ENCODE measurements at places on chromosomes 6 and 20.

GRCh38 chr6:158706369-158706982 lies 56.6 kb downstream of the SYTL3 start:
- no peak for DNase-seq

GRCh38 chr6:168497381-168497780 lies 56.4 kb downstream of the SMOC2 start:
- DNase-seq, result no peak

DNA sequence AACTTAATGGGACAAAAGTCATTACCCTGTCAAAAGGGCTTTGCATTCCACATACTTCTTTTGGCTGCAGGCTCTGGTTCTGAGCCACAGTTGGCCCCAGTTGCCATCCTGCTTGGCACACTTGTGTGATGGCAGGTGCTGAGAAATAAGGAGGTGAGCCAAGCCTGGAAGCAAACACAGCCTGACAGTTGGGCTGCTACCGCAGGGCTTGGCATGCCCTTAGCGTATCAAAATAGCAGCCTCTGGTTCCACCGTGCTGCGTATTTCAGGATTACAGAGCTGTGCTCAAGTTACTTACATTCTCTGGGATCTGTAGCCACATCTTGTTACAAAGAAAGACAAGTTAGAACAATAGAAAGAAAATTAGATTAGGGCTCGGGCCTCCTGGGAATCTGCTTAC lies 11.1 kb downstream of the MTHFD1L start:
- DNase-seq, result no peak

- DNase-seq, result no peak
Observed at GRCh38 chr20:24673678-24674570, 204.5 kb downstream of the SYNDIG1 start.

GRCh38 chr20:51861726-51862466 lies 59.6 kb upstream of the SALL4 start:
- no peak for DNase-seq

GRCh38 chr6:31791324-31792089 lies 4.0 kb downstream of the VARS1 start:
- DNase-seq, result peak; percentile 12

DNA sequence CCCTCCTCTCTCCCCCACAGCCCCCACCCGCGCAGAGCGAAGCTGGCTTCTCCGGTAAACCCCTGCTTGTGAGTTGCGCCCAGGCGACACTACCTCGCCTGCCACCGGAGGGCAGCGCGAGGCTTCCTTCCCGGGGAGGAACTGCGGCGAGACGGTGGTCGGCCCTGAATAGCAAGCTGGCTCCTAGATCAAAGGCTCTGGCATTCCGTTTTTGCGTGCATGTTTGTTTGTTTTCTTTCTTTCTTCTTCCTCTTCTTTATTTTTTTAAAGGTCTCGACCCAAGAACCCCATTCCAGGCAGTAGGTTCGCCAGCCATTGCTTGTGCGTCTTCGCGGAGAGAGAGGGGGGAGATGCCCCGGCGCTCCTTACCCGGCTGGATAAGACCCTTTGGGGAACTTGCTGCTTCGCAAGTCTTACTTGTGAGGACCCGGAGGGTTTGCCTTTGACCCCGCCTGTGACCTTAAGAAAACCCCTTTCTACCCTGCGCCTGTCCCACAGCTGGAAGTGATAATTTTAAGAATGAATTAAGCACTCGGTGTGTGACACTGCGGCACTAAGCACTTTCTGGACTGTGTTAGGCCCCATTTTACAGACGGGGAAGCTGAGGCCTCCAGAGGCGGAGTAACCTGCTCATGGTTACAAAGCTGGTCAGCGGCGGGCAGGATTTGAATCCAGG lies 92.7 kb upstream of the SIRPA start:
- DNase-seq, result peak; percentile 78

DNA sequence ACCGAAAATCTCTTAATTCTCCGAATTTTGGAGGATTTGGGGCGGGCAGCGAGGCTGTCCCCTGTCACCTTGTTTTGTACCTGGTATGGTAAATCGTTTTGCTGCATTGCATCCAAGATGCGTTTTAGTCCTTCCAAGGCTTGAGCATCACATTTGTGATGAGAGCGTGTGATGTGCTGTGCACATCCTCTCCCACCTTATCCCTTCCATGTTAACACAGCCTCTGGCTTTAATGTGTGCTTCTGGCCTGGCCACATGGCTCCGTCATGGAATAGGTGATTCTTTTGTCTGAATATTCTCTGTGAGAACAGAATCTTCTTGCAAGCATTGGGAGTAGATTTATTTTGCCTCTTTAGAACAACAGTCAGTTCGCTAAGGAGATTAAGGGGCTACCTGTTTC lies 763 bp downstream of the TMEM14A start:
- DNase-seq, result no peak

- DNase-seq, result peak; percentile 30
Observed at GRCh38 chr6:3798055-3798919, 46.8 kb upstream of the PXDC1 start.

GRCh38 chr6:135540207-135540840 lies 42.8 kb upstream of the AHI1 start:
- DNase-seq, result no peak

GRCh38 chr6:148700741-148701311 lies 46.0 kb upstream of the UST start:
- DNase-seq, result peak; percentile 5

- no peak for DNase-seq
Observed at GRCh38 chr6:93728150-93728549, 308.8 kb upstream of the EPHA7 start.

GRCh38 chr6:150765067-150765764 lies 100.3 kb upstream of the MTHFD1L start:
- DNase-seq, result no peak

GRCh38 chr6:99618649-99619408 lies 12.2 kb downstream of the PRDM13 start:
- DNase-seq, result no peak

DNA sequence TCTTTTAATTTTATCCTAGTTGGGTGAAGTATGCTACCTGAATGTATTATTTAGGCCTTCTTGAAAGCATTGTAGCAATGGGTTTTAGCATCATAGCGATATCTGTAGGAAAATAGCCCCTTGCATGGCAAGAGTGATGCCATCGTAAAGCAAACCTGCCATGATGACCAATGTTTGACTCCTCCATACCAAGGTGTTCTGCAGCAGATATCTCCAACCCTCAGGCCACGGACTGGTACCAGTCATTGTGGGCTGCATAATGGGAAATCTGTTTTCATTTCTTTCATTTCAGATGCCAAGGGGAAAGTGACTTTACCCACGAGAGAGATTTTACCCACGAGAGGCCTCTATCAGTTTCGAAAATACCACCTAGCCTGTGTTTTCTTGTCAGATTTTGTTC lies 6.2 kb downstream of the TXLNB start:
- no peak for DNase-seq

DNA sequence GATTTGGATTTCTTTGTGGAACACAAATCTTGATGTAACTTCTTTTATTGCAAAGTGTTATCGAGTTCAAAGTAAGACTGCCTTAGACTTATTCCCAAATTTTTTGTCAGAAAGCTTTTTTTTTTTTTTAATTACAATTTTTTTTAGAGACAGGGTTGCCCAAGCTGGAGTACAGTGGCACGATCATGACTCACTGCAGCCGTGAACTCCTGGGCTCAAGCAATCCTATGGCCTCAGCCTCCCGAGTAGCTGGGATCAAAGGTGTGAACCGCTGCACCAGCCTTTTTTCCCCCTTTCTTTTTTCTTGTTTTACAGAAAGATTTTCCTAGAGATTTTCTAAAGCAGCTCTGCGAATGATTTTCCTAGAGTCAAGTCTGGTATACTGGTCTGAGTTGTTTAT lies 2.8 kb downstream of the RIOK1 start:
- no peak for DNase-seq

- no peak for DNase-seq
Observed at GRCh38 chr20:61295682-61296628, 43.9 kb downstream of the CDH4 start.

- DNase-seq, result no peak
Observed at GRCh38 chr20:14727485-14728150, 390.2 kb upstream of the FLRT3 start.

DNA sequence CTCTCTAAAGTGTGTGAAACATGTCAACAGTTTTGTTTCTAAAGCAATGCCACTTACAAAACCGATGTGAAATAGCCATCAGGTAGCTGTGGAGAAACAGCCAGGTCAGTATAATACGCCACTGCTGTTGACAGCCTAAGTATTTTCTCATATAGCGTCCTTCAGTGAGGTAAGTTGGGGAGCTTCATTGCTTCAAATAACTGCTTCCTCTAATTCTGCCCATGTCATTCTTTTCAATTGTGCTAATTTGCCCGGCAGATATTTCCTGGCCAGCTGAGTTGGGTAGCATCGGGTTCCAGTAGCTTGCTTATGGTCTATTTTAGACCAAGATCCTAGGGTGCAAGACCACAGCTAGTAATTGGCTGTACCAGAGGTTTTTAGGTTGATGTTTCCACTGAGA lies 2.1 kb upstream of the ARMC2 start:
- DNase-seq, result no peak

DNA sequence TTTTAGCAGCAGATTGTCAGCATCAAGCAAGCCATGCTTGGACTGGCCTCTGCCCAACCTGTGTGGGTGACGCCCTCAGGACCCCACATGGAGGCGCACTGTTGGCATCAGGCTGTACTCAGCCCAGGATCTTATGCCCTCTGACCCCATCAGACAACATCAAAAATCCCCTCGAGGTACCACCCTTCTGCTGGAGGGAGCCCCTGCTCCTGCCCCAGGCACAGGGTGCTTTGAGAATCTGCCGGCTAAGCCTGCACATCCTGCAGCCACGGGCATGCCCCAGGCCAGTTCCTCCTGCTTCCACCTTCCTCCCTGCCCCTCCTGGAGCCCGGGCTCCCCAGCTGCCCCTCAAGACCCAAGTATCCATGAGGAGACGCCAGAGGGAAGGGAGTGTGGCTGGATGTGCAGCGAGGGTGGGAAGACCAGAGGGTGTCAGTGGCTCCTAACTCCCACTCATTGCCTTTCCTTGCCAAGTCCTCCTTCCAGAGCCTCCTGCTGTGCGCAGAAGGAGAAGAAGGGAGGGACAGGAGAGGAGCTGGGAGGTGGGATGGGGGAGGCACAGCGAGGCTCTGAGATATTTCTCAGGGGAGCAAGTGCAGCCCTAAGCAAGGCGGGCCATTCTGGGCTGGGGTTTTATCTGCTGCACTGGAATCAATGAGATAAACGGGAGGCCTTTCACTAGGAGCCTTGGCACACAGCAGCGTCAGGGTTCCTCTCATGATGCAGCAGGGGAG lies 77.4 kb upstream of the CST7 start:
- no peak for DNase-seq

GRCh38 chr6:79180052-79180451 lies 54.4 kb downstream of the HMGN3 start:
- peak; percentile 87 for DNase-seq

GRCh38 chr20:38034108-38034649 lies 633 bp downstream of the RPRD1B start:
- DNase-seq, result no peak

DNA sequence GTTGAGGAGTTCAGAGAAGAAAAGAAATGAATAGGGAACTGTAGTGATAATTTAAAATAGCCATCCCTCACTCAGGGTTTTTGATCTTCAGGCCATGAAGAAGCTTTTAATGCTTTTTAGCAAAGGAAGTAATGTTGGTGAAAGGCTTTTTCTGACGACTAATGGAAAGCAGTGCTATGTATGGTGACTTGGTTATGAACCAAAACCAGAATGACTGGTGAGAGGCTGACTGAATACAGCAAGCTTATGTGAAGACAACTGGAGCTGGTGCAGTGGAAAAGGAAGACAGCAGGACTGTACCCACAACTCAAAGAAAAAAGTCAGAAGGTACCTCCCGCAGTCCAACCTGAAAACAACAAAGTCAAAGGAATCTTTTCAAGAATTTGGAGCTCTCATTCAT lies 118.8 kb downstream of the PRDM1 start:
- no peak for DNase-seq

DNA sequence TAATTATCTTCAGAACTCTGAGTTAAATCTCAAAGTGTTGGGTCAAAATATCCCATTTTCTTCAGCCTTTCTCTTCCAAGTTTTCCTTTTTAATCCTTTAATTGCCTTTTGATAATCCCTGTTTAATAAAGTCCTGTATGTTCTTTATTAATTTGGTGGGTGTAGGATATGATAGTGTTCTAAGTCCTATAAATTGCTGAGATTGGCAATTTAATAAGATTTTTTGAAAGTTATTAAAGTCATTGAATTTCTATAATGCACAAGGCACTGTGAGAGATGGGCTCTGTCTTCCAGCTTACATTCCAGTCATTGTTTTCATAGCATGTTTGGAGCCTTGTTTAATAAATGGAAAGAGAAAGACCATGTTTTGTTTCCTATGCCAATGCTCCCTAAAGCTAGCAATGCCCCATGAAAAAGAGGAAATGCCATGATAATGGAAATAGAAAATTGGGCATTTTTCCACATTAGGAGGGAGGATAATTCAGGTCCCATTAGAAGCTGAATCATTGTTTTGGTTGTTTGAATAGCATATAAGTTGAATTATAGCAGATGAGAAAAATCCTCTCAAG lies 404.8 kb downstream of the CD109 start:
- DNase-seq, result no peak

GRCh38 chr20:19376451-19377229 lies 164.2 kb downstream of the SLC24A3 start:
- no peak for DNase-seq

DNA sequence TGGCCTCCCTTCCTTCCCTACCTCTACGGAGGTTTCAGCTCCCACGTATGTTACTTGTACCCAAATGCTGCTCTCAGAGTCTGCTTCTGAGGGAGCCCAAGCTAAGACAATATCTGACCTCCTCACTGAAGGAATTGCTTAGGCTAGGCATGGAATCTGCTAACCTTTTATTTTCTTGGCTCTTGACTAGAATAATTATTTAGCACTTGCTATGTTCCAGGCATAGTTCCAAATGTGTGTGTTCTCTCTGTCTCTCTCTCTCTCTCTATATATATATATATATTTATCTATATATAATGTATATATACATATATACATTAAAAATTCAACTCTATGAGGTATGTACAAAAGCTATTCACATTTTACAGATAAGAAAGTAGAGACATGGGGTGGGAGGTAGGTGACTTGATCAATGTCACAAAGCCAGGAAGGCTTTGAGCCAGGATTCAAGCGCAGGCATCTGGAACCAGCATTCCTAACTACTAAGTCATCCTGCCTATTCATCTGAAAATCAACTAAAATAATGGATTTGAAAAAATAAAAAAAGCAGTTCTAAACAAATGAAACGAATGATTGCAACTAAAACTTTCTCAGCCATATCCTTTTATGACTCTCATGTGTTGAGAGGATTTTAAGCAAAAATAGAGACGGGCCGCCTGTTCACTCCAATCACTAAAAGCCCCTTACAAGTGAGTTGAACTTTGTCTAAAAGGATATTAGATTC lies 189.7 kb upstream of the JAG1 start:
- DNase-seq, result no peak

GRCh38 chr6:80541181-80541580 lies 434.7 kb downstream of the BCKDHB start:
- no peak for DNase-seq

DNA sequence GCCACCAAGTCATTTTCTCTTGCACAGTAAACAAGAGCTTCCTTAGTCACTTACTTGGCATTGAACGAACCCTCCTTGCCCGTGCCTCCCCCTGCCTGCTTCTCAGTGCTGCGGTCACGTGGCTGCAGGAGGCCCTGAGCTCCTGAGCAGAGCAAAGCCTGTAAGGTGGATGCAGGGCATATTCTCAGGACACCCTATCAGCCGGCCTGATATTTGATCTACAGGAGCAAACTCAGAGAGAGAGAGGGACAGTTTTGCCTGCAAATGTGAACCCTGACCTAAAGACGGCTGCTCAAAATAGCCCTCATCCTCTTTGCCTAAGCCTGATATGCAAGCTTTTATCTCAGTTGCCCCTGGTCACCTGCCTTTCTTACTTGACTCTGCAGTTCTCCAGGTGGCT lies 93.0 kb upstream of the POPDC3 start:
- DNase-seq, result no peak

GRCh38 chr6:75278474-75279077 lies 6.0 kb downstream of the TMEM30A start:
- DNase-seq, result no peak
